ENCODE measurements at places on chromosomes 2 and 18. TPM values are rescaled to one million over a fixed set of nuclear protein-coding genes. Genes with fewer than 3 reads are reported as not detected.

The SP140 gene
- 1.1 TPM for total RNA-seq

The MBOAT2 gene
- 42.8 TPM for total RNA-seq

The IL36B gene
- total RNA-seq: not detected

The CNGA3 gene
- total RNA-seq: not detected

GRCh38 chr2:5236249-5236648, 455.9 kb upstream of the SOX11 start:
- no peak overlapping the region for H3K4me3 ChIP-seq
- no peak overlapping the region for H3K27ac ChIP-seq
- DNase-seq: no peak
- no peaks in the 10 kb centered on the region for H3K4me1 ChIP-seq

DNA sequence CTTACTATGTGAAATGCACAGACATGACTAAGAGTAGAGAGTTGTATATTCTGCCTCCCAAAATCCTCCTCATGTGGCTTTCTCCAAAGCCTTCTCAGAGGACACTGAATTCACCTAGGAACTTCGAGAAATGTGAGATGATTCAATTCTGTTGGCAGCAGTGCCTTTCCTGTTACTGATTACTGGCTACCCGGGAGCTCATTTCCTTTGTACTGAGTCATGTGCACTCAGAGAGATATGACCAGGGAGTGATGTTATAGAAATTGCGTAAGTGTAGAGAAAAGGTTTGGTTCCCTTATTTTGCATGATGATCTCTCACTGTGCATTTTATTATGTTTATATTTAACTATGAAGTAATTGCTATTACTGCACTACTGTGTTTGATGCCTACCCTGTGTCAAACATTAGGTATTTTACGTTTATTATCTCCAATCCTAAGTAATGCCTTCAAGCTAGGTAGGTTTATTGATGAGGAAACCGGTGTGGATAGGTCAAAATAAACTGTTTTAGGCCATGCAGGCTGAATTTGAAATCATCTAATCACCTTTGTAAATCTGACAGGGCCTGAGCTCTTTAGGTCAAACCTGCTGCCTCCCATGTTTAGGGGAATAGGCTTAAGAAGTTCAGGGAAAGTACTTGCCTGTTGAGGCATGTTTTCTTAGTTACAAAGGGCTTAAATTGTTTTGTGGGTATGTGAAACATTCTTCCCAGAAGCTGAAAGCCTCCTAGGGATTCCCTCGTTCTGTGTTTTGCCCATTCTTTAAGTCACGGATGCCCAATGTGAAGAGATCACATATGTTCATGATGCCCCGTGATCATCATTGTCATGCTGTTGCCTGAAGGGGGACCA, 86.8 kb downstream of the FMNL2 start:
- H3K27ac ChIP-seq: no peak overlapping the region
- no peak for DNase-seq
- H3K4me1 ChIP-seq: peaks cover 8% of the 10 kb centered on the region
- no peak overlapping the region for H3K4me3 ChIP-seq
- H3K36me3 ChIP-seq: no peaks in the 10 kb centered on the region

The MAP3K19 gene
- not detected for total RNA-seq

All from thyroid gland (tissue), 4 donors.